ENCODE measurements at places on chromosomes 3 and 15.

DNA sequence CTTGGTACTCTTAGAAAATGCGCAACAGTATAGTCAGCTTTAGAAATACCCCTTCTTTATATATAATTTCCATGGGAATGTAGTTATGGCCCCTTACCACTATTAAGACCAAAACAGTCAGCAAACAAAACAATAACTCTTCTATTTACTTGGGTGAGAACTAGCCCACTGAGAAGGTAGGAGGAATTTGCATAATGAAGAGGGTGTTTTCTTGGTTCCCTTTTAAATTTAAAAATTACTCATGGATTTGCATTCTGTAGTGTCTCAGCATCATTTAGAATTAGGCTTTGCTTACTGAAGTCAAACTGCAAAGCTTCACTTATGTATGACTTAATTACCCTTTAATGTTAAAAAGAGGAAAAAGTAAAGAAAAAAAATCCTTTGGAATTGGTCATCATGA, 350.8 kb downstream of the PTPRG start:
- DNase-seq: no peak

- DNase-seq: no peak
These were observed 60.5 kb upstream of the ACKR4 start for GRCh38 chr3:132536442-132537153.

DNA sequence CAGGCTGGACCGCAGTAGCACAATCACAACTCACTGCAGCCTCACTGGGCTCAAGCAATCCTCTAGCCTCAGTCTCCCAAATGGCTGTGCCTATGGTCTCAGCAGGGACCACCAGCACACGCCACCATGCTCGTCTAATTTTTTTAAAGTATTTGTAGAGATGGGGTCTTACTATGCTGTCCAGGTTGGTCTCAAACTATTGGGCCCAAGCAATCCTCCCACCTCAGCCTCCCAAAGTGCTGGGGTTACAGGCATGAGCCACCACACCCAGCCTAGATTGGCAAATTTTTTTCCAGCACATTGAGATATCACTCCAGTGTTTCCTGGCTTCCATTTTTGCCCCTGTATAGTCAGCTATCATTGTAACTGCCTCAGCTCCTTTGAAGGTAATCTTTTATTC, 18.3 kb downstream of the TBC1D5 start:
- DNase-seq: no peak

- DNase-seq: no peak
These were observed 72.3 kb upstream of the GAP43 start for GRCh38 chr3:115551016-115551415.

DNA sequence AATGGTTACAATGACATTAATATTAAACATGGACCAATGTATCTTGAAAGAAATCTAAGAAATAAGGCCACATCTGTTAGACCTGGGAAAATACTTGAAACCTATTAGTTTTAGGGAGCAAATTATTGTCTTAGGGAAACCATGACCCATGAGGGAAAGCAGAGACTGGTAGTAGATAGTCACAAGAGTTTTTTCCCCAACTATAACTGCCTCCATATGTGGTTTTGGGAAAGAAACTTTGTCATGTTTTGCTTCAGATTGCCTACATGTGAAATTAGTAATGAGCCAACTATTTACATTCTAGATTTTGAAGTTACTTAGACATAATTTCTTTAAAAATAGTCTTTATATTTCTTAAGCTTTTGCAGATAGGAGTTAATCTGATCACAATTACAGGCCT, 474.9 kb downstream of the ROBO2 start:
- DNase-seq: no peak

GRCh38 chr3:38313263-38313662, 31.2 kb downstream of the SLC22A14 start:
- no peak for DNase-seq

DNA sequence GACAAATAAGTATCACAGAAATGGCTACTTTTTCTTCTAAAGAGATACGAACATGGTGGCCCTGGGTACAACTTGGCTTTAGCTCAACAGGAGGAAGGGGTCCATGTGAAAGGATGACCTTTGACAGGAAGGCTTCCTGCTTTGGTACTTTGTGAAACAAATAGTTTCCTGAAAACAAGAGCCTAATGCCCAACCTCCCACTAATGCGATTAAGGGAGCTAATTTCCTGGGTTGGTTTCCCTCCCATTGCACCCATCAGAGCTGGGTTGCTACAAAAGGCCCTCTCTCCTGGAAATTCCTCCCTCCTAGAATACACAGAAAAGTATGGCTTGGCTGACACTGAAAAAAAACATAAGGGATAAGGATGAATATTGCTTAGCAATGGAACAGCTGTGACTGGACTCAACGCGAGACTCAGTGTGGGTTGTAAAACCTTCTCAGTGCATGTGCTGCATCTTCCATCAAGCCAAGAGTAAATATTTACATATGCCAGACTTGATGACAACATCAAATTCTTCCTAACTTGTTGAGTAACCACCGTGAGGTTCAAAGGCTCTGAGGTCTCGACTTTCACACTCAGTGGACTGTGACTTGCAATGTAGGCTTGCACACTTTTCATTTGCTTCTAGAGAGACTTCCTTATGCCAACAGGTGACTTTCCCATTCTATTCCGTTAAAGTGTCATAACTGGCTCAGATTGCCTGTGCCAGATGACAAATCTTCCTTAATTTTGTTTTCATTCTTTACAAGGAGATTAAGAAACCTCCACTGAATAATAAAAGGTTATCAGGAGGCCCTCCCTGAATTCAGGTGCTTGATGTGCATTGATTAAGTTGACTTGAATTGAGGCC, 60.1 kb downstream of the ADAMTS9 start:
- DNase-seq: no peak

DNA sequence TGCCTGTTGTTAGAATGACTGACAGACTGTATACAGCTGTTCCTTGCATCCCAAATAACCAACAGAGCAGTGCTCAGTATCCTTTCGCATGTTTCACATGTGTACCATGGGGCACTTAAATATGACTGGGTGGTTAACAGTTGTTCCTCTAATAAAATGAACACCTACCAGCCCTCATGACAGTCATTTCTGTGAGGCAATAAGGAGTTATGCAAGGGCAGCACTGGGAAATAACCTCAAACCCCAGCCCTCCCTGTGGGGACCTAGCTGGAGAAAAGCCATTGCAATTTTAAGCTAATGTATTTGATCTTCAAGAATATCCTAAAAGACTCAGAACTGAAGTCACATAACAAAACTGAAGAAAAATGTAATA, 7.3 kb downstream of the RFT1 start:
- no peak for DNase-seq

GRCh38 chr3:39519103-39519502, 51.6 kb downstream of the MOBP start:
- no peak for DNase-seq

DNA sequence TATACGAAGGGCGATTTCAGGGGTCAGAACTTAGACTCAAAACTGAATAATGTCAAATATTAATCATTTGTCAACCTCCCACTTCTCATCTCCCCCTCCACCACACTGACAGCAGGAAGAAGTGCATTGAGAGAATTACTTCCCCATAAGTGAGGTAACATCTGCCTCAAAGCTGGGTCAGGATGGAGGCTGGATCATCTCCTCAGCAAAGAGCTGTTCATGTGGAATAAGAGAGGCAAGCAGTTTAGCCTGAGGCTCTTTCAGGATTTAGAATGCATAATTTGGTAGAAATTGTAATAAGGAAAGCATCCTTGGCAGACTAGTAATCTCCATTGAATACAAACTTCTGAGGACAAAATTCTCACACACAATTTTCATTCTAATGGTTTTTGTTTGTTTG, 512.1 kb downstream of the ROBO1 start:
- no peak for DNase-seq

DNA sequence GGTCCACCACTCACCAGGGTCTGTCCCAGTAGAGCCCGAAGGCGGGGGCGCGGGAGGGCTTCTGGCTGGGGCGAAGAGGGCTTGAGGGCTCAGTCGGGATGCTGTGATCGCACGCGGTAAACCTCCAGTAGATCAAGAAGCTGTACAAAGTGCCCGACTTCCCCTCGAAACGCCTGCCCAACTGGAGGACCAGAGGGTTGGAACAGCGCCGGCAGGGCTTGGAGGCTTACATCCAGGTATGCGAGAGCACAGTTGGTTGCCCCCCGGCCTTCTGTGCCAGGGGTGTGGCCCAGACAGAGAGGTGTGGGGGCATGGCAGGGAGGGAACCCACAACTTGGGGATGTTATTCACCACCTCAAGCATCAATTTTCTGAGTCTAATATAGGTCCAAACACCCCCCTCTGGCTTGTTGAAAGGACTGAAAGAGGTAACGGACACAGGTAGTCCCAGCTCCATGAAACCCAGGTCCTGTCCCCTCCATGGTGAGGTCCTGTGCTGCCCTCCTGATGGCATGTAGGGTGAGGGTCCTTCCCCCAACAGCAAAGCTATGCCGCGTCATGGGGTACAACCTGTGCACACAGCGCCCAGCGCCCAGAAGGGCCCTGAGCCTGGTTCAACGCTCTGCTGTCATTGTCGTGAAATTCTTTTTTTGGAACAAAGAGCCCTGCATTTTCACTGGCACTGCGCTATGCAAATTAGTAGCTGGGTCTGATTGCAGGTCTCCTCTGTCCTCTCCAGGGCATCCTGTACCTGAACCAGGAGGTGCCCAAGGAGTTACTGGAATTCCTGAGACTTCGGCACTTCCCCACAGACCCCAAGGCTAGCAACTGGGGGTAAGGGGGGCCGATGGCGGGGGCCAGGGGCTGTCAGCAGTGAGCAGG, 1.2 kb downstream of the SNX22 start:
- DNase-seq: peak; percentile 44

- DNase-seq: peak; percentile 78
These were observed 61.0 kb downstream of the TMEM44 start for GRCh38 chr3:194572143-194572789.

- peak; percentile 37 for DNase-seq
These were observed 364.0 kb upstream of the RBMS3 start for GRCh38 chr3:28916713-28917499.

DNA sequence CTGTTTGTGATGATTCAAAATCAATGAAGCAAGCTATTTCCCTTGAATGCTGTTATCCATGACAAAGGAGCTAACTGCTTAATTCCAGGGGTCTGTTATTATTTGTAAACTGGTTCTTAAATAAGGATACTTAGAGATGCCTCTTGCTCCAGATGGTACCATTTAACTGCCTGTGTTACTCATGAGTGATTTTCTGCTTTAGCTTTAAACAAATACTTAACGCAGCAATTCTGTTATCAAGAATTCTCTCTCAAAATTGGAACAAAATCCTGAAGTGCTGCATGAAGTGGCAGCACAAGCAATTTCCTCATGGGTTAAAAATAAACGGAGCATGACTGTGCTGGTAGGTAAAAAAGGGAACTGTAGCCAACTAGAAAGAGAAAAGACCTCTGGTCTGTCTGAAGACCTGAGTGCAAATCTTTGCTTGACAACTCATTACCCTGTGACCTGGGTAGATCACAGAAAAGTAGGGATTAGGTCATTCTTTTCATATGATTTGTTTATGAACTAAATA, 62.5 kb upstream of the GBE1 start:
- no peak for DNase-seq

DNA sequence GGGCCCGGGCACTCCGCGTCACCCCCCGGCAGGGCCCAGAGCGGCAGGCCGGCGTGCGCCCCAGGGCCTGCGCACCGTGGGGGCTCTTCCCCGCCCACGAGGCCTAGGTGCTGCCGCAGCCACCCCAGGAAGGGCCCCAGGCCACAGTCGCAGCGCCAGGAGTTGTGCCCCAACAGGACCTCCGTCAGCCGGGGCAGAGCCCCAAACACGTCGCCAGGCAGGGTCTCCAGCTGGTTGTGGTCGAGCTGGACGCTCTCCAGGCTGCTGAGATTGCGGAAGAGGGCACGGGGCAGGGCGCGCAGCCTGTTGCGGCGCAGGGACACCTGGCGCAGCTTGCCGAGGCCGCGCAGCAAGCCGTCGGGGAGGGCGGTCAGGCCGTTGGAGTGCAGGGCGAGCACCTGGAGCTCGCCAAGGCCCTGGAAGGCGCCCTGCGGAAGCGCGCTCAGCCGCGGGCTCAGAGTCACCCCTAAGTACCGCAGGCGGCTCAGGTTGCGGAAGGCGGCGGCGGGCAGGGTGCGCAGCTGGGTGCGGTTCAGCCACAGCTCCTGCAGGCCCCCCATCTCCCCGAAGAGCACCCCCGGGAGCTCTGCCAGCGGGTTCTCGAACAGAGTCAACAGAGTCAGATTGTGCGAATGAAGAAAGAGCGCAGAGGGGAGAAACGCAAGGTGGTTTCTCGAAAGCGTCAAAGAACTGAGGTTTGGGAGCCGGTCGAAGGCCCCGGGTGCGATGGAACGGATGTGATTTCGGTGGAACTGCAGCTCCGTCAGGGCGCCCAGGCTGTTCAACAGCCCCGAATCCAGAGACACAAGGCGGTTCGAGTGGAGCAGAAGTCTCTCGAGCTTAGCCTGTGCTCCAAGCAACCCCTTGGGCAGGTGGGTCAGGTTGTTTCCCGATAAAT, 2.0 kb downstream of the GP5 start:
- DNase-seq: peak; percentile 65

DNA sequence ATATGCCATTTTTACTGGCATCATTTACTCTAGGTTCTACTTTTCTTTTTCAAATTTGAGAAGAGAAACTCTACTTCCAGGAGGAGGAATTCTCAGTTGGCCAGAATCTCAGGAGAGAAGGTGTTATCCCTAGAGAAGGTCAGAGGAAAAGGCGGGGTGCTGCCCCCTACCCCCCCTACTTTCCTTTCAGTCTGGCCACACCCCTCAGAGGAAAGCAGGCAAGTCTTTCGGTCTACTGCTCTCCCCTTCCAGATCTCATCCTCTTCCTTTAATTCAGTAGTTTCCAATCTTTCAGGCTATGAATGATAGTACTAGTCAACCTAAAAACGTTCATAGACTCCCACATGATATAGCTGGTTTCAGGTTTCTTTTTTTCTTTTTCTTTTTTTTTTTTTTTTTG, 366.5 kb upstream of the TBL1XR1 start:
- no peak for DNase-seq

- no peak for DNase-seq
These were observed 40.9 kb downstream of the C2CD4A start for GRCh38 chr15:62107571-62108121.

GRCh38 chr3:60316121-60316797, 935.0 kb downstream of the FHIT start:
- DNase-seq: no peak

- DNase-seq: no peak
These were observed 66.3 kb upstream of the CRTC3 start for GRCh38 chr15:90463381-90463780.

GRCh38 chr3:66989860-66990696, 8.0 kb upstream of the KBTBD8 start:
- no peak for DNase-seq

Measured in ELF-1 (cell line).